GM03348 (cell line): ENCODE measurements at places on chromosomes 2 and 18.
A peak's percentile ranks its signal among the peaks of the same experiment; 100 is the strongest.

DNA sequence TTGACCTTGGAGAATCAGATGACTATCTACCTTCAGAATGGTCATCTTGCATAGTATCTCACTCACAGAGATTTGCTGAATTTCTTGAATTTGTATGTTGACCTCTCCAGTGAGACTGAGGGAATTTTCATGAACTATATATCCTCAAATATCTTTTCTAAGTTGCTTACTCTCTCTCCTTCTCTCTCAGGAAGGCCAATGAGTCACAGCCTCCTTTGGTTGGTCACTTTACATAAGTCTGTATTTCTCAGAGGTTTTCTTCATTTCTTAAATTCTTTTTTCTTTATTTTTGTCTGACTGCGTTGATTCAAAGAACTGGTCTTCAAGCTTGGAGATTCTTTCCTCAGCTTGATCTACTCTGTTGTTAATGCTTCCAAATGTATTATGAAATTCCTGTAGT, 51.7 kb downstream of the VIT start:
- DNase-seq, result no peak

- no peak for DNase-seq
Measured at GRCh38 chr2:172558372-172558771, 2.5 kb downstream of the PDK1 start.

DNA sequence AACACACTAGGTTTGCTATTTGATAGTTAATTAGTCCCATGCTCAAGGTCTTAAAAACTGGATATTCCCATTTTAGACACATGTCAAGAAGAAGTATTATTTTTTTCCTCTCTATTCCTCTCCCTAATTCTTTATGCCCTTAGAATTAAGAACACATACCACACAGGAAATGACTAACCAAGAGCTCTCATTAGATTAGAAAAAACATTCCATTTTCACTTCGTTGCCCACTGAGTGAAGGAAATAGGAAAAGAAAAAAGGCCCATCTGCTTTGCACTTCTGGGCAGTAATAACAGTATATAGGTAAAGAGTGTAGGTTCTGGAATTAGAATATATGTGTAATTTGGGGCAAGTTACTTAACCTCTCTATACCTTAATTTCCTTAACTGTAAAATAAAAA, 26.9 kb downstream of the ACADL start:
- DNase-seq, result peak; percentile 6

- peak; percentile 13 for DNase-seq
Measured at GRCh38 chr2:23791030-23791429, 135.9 kb downstream of the ATAD2B start.

DNA sequence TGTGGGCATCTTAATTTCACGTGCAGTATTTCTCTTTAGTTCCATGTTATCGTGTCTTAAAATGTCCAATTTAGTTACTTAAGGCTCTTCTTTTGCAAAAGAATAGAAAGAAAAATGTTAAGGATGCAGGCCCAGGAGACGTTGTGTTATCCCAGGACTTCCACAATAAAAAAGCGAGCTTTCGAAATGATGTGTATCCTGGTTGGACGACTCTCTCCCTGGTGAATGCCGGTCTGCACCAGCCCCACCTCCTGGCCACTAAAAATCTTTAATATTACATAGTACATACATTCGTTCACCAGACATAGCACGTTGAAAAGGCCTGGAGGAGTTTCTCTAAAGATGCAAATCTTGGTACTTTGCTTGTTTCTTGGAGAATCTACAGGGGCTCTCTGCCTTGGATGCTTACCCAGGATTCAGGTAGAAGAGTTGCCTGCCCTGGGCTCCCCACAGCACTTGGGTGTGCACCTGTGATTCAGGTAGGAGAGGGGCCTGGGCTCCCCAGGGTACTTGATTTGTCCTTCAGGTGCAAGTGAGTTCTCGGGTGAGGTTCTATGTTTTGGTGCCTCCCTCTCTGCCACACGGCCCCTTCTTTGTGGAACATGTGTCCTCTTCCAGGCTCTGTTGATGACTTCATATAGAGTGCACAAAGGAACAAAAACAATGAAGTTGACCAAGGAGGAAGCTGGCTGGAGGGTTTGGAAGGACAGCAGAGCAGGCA, 26.6 kb downstream of the TWIST2 start:
- no peak for DNase-seq

DNA sequence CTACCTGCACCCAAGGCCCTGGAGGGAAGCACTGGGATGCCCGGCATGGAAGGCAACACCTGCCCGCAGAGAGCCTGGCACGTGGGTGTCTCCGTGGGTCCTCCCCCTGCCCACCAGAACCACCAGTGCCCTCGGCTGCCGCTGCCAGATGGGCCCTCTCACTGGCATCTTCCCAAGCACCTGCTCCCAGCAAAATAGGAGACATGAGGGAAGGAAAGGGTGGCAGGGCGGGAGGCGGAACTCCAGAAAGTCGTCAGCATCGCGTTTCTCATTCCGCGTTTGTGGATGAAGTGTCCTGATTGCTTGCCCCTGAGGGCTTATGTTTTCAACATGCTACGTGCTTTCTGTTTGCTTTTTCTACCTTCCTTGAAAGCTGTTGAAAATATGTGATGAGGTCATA, 8.8 kb upstream of the SNTG2 start:
- DNase-seq, result no peak

GRCh38 chr2:70116936-70117552, 29.8 kb downstream of the PCBP1 start:
- DNase-seq, result no peak

- DNase-seq, result peak; percentile 48
Measured at GRCh38 chr18:3451989-3452749, 2.2 kb downstream of the TGIF1 start.

DNA sequence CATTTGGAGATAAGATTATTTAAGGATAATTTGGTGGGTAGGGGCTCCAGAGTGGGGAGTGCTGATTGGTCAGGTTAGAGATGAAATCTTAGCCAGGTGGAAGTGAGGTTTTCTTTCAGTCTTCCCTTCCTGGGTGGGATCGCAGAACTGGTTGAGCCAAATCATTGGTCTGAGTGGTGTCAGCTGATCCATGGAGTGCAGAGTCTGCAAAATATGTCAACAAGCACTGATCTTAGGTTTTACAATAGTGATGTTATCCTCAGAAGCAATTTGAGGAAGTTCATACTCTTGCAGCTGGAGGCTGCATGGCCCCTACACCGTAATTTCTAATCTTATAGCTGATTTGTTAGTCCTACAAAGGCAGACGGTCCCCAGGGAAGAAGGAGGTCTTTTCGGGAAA, 1483.4 kb upstream of the ZEB2 start:
- no peak for DNase-seq

DNA sequence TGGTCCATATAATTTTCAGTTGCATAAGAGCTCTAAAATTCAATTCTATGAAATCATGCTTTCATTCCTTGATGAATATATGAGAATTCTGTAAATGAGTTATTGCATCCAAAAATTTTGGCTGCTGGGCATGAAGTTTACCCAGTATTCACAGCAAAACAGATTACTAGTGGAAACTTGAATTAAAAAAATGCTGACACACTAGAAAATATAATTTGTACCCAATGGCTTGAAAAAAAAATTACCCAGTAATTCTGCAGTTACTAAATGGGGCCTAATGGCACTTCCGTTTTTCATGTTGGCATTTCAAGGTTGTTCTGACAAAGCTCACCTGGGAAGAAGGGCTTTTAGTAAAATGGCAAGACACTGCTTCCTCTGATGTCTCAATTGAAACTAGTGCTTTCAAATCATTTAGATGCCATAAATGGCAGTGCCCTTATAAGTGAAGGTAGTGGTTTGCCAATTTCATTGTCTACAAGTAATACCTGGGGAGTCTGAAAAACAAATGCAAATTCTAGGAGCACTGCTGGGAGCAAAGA, 343.6 kb downstream of the TDRD15 start:
- no peak for DNase-seq

DNA sequence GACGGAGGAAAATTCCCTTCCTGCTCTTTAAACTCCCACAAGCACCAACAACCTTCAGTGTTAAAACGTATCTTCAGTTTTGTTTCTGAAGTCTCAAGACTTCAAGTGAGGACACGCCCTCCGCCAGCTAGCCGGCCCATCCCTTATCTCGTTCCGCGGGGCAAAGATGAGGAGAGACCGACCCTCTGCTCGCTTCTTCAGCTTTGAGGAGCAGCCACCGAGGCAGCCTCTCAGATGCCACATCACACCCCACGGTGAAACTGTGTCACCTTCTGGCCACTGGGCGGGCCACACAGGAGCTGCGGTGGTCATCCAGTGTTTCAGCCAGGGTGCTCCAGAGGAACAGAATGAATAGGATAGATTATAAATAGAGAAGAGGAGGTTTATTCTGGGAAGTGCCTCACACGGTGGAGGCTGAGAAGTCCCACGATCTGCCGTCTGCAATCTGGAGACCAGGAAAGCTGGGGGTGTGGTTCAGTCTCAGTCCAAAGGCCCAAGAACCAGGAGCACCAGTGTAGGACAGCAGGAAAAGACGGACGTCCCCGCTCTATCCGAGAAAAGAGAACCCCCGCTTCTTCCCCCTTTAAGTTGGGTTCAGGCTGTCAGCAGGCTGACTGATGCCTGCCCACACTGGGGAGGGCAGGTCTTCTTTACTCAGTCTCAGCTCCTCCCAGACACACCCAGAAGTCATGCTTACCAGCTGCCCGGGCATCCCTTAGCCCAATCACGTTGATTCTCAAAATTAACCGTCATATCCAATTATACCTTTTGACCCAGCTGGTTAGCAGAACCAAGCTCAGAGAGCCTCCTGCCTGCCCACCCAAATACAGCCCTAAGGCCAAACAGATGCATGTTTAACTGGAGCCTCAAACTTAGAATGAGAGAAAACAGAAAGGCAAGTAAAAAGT, 399.7 kb upstream of the ID2 start:
- DNase-seq, result no peak

DNA sequence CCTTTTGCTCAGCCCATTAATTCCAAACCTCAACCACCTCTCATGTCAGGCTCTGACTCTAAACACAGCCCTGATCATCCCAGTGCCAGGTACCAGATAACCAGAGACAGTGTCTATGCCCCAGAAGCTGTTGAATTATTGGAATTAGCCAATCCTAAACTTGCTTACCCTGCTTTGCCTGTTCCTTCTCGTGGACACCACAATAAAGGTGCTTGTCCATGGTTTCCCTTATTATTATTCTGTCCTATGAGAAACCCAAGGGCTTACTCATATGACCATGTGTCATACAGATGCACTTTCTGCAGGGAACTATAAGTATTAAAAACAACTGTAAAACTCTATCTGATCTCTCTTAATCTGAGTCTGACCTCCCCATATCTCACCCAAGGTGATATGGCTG, 2193.8 kb upstream of the PIK3C3 start:
- DNase-seq, result no peak

DNA sequence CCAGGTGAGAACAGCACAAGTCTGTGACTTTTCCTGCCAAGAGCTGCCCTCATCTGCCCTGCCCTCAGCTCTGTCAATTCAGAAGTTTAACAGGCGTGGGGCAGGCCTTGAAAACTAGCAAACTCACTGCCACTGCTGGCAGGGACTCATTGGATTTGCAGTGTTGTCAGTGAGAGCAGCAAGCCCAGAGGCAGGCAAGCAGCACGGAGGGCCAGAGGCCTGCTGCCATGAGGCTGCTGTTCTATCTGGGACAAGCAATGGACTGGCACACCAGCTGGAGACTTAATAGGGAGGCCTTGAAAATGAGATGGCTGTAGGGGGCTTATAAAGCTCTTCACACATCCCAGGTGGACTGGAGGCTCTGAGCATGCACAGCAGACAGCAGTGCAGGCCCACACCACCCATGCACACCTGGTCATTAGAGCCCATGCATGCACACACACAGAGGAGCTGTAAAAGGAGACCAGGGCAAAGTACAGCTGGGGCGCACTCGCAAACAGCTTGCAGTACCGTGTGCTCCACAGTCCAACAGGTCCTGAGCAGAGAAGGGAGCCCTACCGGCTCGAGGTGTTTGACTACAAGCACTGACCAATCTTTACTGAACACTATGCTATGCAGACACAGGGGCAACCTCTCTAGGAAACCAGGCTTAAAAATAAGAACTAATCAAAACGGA, 28.7 kb downstream of the MGAT4A start:
- no peak for DNase-seq
